ENCODE measurements at places on chromosomes 1 and 21.

DNA sequence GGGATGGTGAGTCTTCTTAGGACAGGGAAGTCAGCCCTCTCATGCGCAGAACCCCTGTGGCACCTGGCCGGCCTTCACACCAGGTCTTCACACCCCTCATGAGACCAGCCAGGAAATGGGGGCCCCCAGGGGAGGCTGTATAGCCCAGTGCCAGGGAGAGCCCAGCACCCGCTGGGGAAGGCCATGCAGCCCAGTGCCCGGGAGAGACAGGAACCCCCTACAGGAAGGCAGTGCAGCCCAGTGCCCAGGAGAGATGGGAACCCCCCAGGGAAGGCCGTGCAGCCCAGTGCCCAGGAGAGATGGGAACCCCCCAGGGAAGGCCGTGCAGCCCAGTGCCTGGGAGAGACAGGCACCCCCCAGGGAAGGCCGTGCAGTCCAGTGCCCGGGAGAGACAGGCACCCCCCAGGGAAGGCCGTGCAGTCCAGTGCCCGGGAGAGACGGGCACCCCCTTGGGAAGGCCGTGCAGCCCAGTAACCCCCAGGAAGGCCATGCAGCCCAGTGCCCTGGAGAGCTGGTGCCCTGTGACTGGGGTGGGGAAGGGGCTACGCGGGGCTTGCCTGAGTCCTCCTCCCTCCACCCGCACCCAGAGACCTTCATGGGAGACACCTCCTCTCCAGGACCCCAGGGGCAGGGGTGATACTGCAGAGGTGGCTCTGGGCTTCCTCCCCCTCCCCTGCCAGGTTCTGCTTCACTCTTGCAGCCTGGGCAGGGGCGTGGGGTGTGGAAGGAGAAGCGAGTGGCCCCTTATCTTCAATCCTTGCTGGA is 110.5 kb upstream of the COL6A1 start:
- no peak for DNase-seq

- DNase-seq, result no peak
Measured at GRCh38 chr1:116690849-116691406, 23.4 kb upstream of the IGSF3 start.

GRCh38 chr1:62280150-62280549 is 39.1 kb downstream of the KANK4 start:
- DNase-seq, result no peak

GRCh38 chr1:33743221-33743998 is 120.5 kb upstream of the HMGB4 start:
- no peak for DNase-seq

- no peak for DNase-seq
Measured at GRCh38 chr1:198550941-198551524, 10.6 kb upstream of the ATP6V1G3 start.

DNA sequence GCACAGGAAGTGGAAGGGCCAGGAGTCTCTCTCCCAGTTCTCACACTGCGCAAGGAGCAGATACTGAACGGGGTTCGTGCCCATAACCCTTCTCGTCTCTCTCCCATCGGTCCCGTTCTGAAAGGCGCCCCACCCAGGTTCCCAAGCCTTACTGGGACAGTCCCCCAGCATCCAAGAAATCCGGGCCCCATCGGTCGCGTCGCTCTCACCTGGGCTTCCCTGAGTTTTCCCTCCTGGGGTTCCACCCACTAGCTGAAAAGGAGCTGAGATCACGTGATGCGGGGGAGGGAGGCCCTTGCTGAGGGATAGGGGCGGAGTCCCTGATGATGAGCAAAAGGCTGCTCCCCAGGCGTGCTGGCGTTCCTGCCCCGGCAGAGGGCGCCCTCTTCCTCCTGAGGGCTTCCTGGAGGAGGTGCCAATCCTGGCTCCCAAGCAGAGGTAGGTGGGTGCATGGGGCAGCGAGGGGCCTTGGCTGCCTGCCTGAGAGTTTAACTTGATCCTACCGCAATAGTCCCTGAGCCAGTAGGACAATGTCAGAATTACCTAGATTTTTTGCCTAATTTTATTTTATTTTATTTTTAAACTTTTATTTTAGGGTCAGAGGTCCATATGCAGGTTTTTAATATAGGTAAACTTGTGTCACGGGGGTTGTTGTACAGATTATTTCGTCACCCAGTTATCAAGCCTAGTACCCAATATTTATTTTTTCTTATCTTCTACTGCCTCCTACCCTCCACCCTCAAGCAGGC is at the start of gene SPOCD1:
Gene SPOCD1 (minus strand): TSS at position 271 of the 749 bp plus-strand sequence. CDS start 689 bp downstream, outside the sequence.
- DNase-seq, result peak; percentile 94
